ENCODE measurements at places on chromosomes 4 and X.

DNA sequence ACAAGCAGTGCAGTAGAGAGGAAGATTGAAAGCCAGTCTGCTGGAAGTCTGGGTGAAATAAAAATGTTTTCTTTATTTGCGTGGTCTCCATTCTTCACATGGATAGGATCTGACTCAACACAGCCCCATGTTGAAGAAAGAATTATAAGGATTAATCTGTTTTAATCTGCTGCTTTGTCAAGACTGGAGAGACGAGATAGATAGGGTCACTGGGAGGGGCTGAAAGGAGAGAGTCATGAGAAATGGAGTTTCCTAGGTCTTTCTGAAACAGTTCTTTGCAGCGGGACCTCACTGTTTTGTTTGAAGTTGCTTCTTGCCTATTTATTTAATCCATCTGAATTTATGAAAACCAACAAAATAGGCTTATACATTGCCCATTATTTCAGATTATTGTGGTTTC is 32.4 kb upstream of the RHOH start:
- DNase-seq, result no peak

DNA sequence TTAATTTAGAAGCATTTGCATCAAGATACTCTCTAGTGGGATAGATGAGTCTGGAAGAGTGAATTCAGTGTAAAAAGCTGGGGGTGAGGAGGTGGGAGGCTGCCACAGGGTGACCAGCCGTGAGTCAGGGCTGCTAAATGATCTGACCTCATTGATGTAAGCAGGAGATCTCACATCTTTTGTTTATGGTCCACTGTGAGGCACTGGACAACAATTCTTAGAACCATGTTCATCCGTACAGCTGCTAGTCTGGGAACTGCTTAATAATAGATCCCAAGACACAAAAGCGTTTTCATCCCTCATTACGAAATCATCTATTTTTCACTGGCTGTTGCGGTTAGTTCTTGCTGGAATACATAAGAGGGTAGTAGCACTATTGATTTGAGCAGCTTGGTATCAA is 14.1 kb downstream of the KLF3 start:
- DNase-seq, result no peak

DNA sequence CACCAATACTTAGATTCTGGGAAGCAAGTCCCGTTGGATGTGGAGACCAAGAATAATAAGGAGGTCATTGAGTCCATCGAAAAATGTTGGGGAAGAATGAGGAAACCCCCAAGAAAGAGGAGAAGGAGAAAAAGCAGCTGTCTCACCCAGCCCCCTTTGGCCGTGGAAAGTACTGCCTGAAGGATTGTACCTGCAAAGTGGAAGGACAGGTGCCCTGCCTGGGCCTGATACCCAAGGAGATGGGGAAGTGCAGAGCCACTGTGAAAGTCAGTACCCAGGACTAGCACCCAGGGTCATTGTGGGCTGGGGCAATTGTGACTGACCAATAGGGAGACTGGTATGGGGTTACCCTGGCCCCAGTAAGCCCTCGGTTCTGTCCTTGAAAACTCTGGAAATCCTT is 13.8 kb upstream of the CFAP299 start:
- no peak for DNase-seq

DNA sequence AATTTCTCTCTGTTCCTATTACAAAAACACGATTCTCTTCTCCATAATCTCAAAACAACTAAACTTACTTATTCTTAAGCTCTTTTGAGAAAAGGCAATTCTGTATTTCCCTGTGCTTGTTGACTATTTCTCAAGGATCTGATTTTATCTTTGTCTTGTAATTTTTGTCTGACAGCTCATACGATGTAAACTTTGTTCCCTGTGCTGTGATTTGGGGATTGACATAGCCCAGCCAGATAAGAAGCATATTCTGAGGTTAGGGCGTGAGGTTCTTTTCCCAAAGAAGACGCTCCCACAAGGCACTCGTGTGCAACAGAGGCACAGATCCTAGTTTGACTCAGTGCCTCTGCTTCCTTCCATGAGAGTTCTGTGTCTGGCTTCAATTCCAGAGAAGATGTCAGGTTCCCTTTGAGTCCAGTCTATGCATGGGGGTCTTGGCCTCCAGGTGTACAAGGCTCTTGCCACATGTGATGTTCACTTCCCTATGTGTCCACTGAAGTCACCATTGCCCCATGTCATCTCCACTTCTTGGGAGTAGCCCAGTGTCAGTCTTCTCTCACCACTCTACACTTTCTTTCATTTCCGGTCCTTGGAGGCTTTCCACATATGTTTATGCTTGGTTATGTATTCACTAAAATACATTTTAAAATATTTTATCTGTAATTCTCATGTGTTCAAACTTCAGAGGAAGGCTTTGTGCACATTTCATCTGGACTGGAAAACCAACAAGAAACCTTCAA is 94.8 kb downstream of the MID1 start:
- DNase-seq, result no peak

DNA sequence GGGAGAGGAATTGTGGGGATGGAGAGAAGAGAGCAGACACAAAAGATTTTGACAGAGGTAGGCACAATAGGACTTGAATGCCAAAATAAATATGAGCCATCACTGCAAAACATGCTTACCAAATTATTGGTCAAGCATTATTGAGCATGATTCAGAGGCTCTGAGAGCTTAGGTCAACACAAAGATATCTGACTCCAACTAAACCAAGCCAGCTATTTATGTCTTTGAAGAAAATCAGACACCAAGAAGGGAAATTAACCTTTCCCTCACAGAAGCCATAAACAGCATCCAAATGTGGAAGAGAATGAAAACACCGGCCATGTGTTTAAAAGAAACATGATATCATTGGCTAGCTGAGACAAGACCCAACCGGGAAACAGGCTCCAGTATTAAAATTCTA is 323.2 kb downstream of the RAB28 start:
- DNase-seq, result no peak

- no peak for DNase-seq
Measured at GRCh38 chr4:27181693-27182092, 321.1 kb downstream of the STIM2 start.

- no peak for DNase-seq
Measured at GRCh38 chrX:138191998-138192397, 519.5 kb downstream of the FGF13 start.

- no peak for DNase-seq
Measured at GRCh38 chr4:84582988-84583875, at the start of gene CDS1. TSS of gene CDS1 (plus strand) at chr4:84583127. CDS start at chr4:84583402, 275 bp downstream.

DNA sequence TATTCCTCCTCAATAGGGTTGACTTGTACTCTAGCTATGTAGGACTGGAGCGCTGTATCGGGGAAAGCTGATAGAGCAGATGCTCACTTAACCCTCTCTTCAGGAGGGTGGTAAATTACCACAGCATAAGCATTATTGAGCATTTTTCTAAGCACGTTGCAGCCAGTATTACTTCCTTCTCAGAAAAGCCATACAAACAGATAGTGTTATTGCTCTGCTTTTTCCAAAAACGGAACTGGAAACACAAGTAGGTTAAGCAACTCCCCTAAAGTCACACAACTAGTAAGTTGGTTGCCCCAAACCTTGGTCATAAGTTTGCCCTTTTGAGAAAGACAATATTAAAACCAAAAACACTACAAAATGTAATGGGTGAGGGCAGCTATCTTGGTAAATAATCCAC is 73.9 kb downstream of the REELD1 start:
- DNase-seq, result no peak

GRCh38 chr4:90546114-90546513 is 418.9 kb downstream of the CCSER1 start:
- no peak for DNase-seq
